Lung (tissue), 17 donors: ENCODE measurements at places on chromosomes 5 and 9. TPM values are rescaled to one million over a fixed set of nuclear protein-coding genes. Genes with fewer than 3 reads are reported as not detected.

Gene DIRAS2
- polyA plus RNA-seq = 0.02 TPM

Gene ADAMTS2
- 9.3 TPM for polyA plus RNA-seq

Gene SLCO4C1
- 4.5 TPM for polyA plus RNA-seq

Gene NR5A1
- polyA plus RNA-seq = 0.02 TPM

Gene CDKN2B
- 13.1 TPM for polyA plus RNA-seq

Gene ARL14EPL
- polyA plus RNA-seq = 0.10 TPM

Gene SV2C
- polyA plus RNA-seq = 0.01 TPM

Gene DOLK
- 9.6 TPM for polyA plus RNA-seq

Gene ADAMTS13
- polyA plus RNA-seq = 3.1 TPM

Gene TAF11L5
- not detected for polyA plus RNA-seq

Gene PGM5
- polyA plus RNA-seq = 4.3 TPM

Gene SPATA31C1
- not detected for polyA plus RNA-seq

Gene MARVELD2
- 6.2 TPM for polyA plus RNA-seq

Gene HRCT1
- polyA plus RNA-seq = 1.7 TPM

Gene GRM6
- not detected for polyA plus RNA-seq

Gene OR5C1
- polyA plus RNA-seq = not detected

Gene NR6A1
- 1.5 TPM for polyA plus RNA-seq

Gene IFNA10
- not detected for polyA plus RNA-seq

Gene PIP5K1B
- polyA plus RNA-seq = 10.8 TPM

Gene TSSK1B
- polyA plus RNA-seq = 0.06 TPM

Gene LOX
- polyA plus RNA-seq = 3.7 TPM

Gene HAVCR1
- polyA plus RNA-seq = 0.12 TPM

Gene TMEM215
- not detected for polyA plus RNA-seq

Gene DMXL1
- 17.6 TPM for polyA plus RNA-seq

Gene RCL1
- polyA plus RNA-seq = 19.1 TPM

Gene RNF224
- polyA plus RNA-seq = 1.1 TPM

Gene C1QTNF2
- polyA plus RNA-seq = 0.62 TPM

Gene ANKRD31
- polyA plus RNA-seq = 0.06 TPM

Gene PKD2L2
- polyA plus RNA-seq = 0.05 TPM

Gene APBA1
- 0.95 TPM for polyA plus RNA-seq

Gene GALNT12
- polyA plus RNA-seq = 13.9 TPM

Gene AFAP1L1
- polyA plus RNA-seq = 13.3 TPM

Gene IRX1
- polyA plus RNA-seq = 3.6 TPM

Gene ZFR
- 23.0 TPM for polyA plus RNA-seq
